ENCODE measurements at places on chromosomes 5 and 9. TPM values are rescaled to one million over a fixed set of nuclear protein-coding genes. Genes with fewer than 3 reads are reported as not detected.

DNA sequence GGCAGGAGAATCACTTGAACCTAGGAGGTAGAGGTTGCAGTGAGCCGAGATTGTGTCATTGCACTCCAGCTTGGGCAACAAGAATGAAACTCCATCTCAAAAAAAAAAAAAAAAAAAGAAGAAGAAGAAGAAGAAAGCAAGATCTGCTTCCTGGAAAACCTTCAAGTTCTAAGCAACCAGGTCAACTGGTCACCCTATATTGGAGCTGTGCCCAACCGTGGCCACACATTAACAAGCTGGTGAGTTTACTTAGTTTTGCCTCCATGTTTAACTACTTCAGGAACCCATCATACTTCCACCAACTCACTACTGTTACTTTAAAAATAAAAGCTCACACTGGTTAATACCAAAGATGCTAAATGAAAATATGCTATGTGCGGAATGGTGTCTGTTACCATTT lies 12.3 kb upstream of the SKP1 start:
- H3K27me3 ChIP-seq = no peaks in the 10 kb centered on the region
- H3K36me3 ChIP-seq = no peaks in the 10 kb centered on the region
- no peak overlapping the region for H3K4me3 ChIP-seq
- H3K4me1 ChIP-seq = no peaks in the 10 kb centered on the region

DNA sequence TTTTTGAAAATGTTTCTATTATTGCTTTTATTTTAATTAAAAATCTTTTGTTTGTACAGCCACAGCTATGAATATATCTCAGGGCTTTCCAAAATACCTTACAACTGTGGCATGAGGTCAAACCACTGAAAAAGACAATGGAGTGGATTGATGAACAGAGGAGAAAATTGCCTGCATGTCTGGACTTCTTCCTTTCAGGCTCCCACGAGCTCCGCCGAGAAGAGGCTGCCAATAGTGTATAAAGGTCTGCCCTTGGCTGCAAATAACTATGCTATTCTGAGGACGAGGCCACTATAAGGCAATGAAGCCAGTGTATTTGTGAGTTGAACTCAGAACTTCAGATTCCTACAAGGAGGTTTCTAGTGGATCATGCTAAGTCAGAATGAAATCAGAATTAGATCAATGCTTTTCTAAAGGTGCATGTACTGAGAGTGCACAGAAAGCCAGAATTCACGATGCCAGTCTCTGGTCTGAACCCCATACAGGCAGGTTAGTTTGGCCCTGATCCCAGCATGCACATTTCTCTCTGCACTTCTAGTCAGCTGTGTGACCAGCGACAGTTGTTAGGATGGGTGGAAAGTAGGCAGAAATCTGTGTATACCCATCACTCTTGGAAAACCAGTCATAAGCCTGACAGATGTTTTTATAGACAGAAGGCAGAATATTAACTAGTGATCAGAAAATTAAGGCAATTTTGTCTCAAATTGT lies 42.7 kb upstream of the PLPP1 start:
- no peaks in the 10 kb centered on the region for H3K27me3 ChIP-seq
- H3K4me1 ChIP-seq = no peaks in the 10 kb centered on the region
- no peak overlapping the region for H3K27ac ChIP-seq
- H3K4me3 ChIP-seq = no peak overlapping the region
- DNase-seq = no peak
- no peaks in the 10 kb centered on the region for H3K36me3 ChIP-seq

IL13 gene
- 69.0 TPM for total RNA-seq

LECT2 gene
- total RNA-seq = not detected

GRCh38 chr5:116076496-116076895 lies 8.3 kb upstream of the COMMD10 start:
- H3K36me3 ChIP-seq = no peaks in the 10 kb centered on the region
- H3K27ac ChIP-seq = no peak overlapping the region
- DNase-seq = no peak
- H3K4me3 ChIP-seq = no peak overlapping the region

- no peaks in the 10 kb centered on the region for H3K27me3 ChIP-seq
- no peak for DNase-seq
- H3K4me1 ChIP-seq = peaks cover 6% of the 10 kb centered on the region
- H3K36me3 ChIP-seq = no peaks in the 10 kb centered on the region
These were observed 21.8 kb upstream of the NINJ1 start for GRCh38 chr9:93155716-93156474.

DNA sequence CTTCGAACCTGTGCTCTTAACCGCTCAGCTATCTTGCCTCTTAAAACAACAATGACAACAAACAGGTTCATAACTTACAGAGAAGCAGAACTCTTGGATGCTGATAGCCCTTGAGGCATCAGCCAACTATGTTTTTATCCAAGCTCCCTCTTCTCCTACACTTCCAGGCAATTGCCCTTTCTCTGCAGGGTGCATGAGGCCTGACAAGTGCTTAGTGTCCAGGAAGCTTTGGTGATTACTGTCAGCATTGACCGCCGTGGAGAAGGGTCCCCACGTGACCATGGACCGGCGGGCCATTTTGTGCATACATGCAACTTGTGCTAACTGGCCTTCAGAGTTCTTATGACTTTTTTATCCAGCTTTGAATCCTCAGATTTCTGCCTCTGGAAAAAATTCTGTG lies 71.2 kb downstream of the ADCY2 start:
- H3K27ac ChIP-seq = no peak overlapping the region
- H3K4me3 ChIP-seq = no peak overlapping the region
- no peaks in the 10 kb centered on the region for H3K36me3 ChIP-seq
- no peak for DNase-seq
- no peaks in the 10 kb centered on the region for H3K4me1 ChIP-seq
- H3K27me3 ChIP-seq = no peaks in the 10 kb centered on the region

- H3K4me3 ChIP-seq = no peak overlapping the region
- H3K4me1 ChIP-seq = no peaks in the 10 kb centered on the region
- no peaks in the 10 kb centered on the region for H3K27me3 ChIP-seq
These were observed 84.3 kb downstream of the ZNF462 start for GRCh38 chr9:106947106-106947900.

GRCh38 chr9:104923289-104923688 lies 4.7 kb downstream of the ABCA1 start:
- no peak overlapping the region for H3K4me3 ChIP-seq
- no peak overlapping the region for H3K27ac ChIP-seq
- no peak for DNase-seq

- H3K4me1 ChIP-seq = no peaks in the 10 kb centered on the region
- peaks cover 11% of the 10 kb centered on the region for H3K36me3 ChIP-seq
- no peaks in the 10 kb centered on the region for H3K27me3 ChIP-seq
These were observed 38.5 kb downstream of the TARS1 start for GRCh38 chr5:33479311-33479710.

DNA sequence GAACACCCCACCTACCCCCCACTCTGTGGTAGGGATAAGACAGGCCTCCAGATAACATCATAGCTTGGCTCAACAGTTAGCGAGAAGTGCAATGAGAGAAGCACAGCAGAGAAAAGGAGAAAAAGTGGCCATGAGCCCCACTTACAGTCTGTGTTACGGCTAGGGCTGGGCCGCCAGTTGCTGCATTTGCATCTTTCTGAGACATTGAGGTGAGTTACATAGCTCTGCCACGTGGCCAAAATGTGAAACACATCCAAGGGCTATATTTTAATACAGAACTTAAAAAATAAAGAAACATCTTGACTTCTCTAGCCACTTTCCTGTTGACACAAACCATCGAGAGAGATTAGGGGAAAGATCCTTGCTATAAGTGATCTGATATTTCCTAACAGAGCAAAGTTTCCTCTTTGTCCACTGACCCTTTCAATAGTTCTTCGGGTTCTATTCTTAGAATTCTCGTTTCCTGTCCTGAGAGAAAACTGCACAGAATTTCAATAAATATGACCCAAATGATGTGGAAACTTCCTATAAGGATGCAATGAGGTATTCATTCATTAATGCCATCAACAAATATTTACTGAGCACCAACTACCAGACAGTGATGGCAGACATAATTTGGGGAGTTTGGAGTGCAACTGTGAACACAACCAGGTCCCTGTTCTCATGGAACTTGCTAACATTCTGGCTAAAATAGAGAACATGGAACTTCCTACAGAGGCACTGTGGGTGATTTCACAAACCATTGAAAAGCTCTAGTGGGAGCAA lies 3.2 kb upstream of the TLE4 start:
- no peaks in the 10 kb centered on the region for H3K36me3 ChIP-seq
- no peak overlapping the region for H3K4me3 ChIP-seq
- no peak overlapping the region for H3K27ac ChIP-seq
- H3K4me1 ChIP-seq = peaks cover 8% of the 10 kb centered on the region
- DNase-seq = no peak

HACD4 gene
- 4.4 TPM for total RNA-seq

EIF4EBP3 gene
- total RNA-seq = 11.9 TPM

Data from CD8-positive, alpha-beta memory T cell (primary cell).